ENCODE measurements at places on chromosomes 2 and 18.

DNA sequence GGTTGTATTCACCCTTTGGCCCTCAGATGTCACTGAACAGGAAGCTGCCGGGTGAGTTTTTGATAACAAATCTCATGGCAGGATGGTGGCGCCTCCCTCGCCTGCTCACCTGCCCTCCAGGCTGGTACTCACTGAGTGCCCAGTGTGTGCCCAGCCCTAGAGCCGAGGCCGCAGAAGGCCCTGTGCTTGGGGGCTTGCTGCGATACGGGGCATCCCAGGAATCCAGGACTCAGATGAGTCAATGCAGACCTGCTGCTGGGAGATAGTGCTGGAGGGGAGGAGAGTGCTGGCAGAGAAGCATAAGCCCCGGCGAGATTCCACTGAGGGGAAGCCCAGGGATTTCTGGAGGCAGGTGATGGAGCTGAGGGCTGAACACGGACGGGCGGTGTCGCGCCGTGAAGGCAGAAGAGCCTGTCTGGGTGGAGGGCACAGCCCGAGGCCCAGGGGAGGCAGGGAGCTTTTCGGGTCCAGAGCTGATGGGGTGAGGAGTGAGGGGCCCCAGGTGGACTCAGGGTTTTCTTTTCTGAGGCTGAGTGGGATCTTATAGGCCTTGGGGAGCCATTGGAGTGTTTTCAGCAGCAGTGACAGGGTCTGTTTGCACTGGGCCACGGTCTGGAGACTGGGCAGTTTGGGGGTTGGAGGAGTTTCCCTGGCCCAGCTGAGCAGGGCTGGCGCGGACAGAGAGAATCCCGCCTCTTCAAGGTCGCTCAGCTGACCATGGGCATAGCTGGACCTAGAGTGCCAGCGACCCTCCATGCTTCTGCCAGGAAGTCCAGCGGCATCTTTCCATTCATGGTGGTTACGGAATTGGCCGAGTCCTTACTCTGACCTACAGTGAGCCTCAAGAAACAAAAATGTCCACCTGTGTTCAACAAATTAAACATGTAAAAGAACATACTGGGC is 35.5 kb downstream of the LDLRAD4 start:
- DNase-seq = no peak

GRCh38 chr2:96669539-96670215 is 27.1 kb downstream of the FER1L5 start:
- DNase-seq = no peak

DNA sequence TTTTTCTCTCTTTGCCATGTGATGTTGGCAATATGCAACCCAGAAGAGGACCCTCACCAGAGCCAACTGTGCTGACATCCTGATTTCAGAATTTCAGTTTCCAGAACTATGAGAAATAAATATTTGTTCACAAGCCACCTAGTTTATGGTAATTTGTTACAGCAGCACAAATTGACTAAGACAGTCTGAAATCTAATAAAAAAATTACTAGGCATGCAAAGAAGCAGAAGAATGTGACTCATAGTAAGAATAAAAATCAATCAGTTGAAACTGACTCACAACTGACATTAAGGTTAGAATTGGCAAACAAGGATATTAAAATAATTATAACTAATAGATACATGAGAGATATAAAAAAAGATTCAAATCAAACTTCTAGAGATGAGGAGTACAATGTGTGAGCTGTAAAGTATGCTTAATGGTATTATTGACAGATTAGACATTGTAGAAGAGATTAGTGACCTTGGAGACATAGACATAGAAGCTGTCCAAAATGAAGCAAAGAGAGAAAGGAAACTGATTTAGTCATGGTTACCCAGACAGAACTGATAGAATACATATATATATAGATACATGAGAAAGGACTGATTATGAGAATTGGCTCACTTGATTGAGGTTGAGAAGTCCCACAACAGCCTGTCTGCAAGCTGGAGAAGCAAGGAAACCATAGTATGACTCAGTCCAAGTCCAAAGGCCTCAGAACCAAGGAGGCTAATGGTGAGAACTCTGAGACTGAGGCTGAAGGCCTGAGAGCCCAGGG is 27.8 kb upstream of the TTC39C start:
- DNase-seq = no peak

GRCh38 chr2:90209806-90210205 is 1518.3 kb downstream of the RPIA start:
- DNase-seq = no peak

DNA sequence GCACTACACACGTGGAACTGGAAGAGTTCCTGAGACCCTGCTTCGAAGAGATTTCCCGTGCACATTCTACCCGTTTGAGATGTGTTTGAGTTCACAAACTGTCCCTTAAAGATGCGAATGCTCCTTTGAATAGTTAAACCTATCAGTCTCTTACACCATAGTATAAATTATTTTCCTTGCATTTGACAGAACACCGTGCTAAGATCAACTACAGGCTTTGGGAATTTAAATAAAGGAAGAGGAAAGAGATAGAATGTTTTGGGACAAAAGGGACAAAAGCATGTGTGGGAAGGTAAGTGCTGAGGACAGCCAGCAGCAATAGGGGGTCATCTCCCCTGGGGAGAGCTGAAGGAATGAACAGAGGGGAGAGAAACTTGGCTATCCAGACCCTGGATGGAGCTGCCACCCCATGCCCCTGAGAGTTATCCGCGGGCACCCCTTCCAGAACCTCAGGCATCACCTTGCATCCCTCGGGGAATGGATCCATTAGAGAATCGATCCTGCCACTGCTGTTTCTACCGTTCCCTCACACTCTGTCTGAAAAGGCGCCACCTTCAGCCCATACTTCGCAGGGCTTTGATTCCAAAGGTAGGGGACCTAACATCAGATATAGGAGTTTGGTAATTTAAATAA is 888 bp upstream of the ADCY3 start:
- DNase-seq = no peak

DNA sequence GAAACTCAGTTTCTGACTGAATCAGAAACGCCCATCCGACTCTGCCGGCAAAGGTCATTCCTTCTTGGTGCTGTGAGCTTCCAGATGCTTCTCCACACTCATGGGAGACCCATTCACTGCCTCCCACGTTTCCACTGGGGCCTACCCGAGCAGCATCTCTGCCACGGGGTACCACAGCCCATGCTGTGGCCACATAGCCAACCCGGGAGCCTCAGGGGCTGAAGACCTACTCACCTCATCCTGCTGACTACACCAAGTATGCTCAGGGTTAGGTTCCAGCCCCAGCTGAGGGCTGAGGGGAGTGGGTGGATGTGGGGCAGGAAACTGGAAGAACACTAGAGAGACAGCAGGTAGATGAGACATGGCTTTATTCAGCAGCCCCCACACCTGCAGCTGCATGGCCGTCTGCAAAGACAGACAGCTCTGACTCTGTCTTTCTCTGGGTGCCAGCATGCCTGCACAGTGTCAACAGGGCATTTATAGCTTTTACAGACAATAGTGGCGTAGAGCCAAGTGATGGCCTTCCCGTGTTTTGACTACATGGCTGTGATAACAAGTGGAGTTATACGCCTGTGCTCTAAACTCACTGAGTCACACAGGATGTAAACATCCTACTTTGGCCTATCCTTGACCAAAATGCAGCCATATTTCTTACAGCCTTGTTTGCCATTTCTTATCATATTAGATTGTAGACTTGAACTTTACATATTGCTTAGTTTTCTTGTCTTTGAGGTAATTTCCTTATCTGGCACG is 16.5 kb upstream of the KLHL23 start:
- no peak for DNase-seq

DNA sequence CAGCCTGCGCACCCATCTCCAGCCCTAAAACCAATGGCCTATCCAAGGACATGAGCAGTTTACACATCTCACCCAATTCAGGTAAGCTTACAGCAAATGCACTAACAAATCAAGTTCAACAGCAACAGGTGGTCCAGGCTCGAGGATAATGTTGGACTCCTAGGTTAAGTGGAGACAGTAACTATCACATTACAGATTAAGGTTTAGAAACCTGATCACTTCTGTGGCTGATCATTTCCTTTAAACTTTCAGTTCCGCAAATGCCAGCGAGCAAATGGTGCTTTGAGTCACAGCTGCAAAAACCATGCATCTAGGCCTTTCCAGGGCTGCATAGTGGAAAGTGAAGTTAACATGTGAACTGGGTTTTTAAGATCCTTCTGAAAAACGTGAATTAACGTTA is 259.4 kb downstream of the GBX2 start:
- no peak for DNase-seq

DNA sequence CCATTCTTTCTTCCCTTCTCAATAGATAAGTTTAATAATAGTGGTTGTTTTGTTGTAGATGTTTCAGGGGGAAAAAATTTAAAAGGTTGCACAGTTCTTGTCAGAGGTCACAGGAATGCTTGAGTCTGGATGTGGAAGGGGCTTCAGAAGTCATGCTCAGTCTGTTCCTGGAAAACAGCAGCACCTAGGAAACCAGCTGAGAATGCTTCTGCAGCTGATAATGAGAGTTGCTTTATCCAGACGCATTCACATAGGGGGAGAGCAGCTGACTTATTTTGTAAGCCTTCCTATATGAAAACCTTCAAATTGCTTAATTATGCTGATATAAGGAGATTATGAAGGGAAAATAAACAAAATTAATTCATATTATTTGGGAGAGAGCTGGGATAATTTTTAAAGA is 235.5 kb downstream of the GULP1 start:
- DNase-seq = no peak

- DNase-seq = no peak
Observed at GRCh38 chr2:170930991-170931266, 1.9 kb downstream of the GORASP2 start.

GRCh38 chr2:75320898-75321598 is 121.7 kb upstream of the TACR1 start:
- DNase-seq = no peak

DNA sequence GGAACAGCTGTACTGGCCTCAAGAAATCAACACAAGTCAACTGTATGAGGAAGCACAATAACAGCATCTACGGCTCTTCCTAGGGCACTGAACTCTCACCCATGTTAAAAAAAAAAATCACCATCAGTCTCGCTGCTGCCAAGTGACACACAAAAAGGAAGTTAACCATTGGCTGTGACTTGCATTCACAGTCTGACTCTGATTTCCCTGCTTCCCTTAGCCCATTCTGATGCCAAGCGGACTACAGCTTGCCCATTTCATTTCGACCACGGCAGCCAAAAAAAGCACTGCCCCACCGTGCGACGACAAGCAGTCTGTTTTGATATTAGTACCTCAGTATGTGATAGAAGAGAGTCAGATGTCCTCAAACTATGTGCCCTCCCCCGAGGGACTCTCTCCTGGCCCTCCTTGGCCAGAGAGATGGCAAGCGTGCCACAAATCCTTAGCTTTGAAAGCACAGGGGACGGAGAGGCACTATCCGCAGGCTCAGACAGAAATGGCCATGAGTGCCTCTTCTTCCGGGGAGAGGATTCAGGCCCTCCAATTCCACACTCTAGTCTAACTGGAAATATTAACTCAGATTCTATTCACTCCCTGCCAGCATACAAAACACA is 250.0 kb downstream of the TCF4 start:
- no peak for DNase-seq

DNA sequence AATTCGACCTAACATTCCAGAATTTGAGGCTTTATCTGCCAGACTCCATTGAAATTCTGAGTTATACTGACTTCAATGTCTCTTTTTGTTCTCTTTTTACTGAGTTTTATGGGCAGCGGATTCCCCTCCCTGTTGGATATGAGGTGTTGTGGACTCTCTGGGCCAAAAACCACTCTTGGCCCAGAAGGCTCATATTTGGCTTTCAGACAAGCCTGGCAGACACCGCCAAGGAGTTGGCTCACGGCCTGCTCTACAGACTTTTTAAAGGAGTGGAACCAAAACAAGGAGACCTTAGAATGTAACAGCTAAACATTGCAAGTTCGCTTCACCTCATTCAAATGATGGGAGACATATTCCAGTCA is 206.4 kb upstream of the NCKAP5 start:
- DNase-seq = no peak

GRCh38 chr18:77065221-77065981 is 67.2 kb downstream of the MBP start:
- peak; percentile 98 for DNase-seq
